ENCODE measurements at places on chromosomes 11 and 22. TPM values are rescaled to one million over a fixed set of nuclear protein-coding genes. Genes with fewer than 3 reads are reported as not detected.
A peak's percentile ranks its signal among the peaks of the same experiment; 100 is the strongest.

LRP4 gene
- total RNA-seq, result 21.8 TPM

GRCh38 chr22:17964643-17965042 lies 59.7 kb downstream of the MICAL3 start:
- peak overlapping the region; percentile 78 for H3K27ac ChIP-seq
- H3K27me3 ChIP-seq, result peaks cover 9% of the 10 kb centered on the region
- peaks cover 3% of the 10 kb centered on the region for H3K36me3 ChIP-seq
- H3K4me3 ChIP-seq, result no peak overlapping the region
- DNase-seq, result no peak

DNA sequence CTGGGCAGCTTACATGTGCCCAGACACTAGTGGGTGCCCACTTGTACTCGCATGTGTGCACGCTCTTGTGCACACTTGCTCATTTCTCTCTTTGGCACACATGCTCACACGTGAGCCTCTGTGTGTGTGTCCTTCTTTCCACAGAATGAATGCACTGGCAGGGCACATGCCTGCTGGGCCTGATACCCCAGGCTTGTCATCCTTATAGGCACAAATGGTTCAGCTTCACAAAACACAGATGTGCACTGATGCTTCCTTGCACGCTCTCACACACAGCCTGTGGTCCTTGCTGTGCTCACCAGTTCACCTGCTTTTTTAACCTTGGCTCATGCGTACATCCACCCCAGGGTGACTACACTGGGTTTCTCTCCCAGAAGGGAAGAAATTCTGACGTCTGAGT lies 174.8 kb downstream of the BUD13 start:
- H3K36me3 ChIP-seq, result no peaks in the 10 kb centered on the region
- H3K4me1 ChIP-seq, result peaks cover 4% of the 10 kb centered on the region

GRCh38 chr11:10969387-10969786 lies 111.5 kb upstream of the ZBED5 start:
- no peak for DNase-seq
- no peaks in the 10 kb centered on the region for H3K4me1 ChIP-seq
- H3K27ac ChIP-seq, result no peak overlapping the region

- no peak for DNase-seq
- no peak overlapping the region for H3K27ac ChIP-seq
- H3K4me1 ChIP-seq, result peaks cover 2% of the 10 kb centered on the region
- no peaks in the 10 kb centered on the region for H3K27me3 ChIP-seq
- H3K36me3 ChIP-seq, result no peaks in the 10 kb centered on the region
These were observed 744.4 kb upstream of the ANO3 start for GRCh38 chr11:25587496-25587895.

- no peaks in the 10 kb centered on the region for H3K4me1 ChIP-seq
- H3K27me3 ChIP-seq, result peaks cover 9% of the 10 kb centered on the region
- H3K36me3 ChIP-seq, result no peaks in the 10 kb centered on the region
These were observed 1432.5 kb downstream of the BRD1 start for GRCh38 chr22:48395201-48395600.

GRCh38 chr11:69380921-69381581 lies 87.1 kb downstream of the MYEOV start:
- H3K27ac ChIP-seq, result no peak overlapping the region
- H3K4me3 ChIP-seq, result no peak overlapping the region
- DNase-seq, result no peak
- H3K36me3 ChIP-seq, result no peaks in the 10 kb centered on the region

KCNA4 gene
- 0.21 TPM for total RNA-seq

DNA sequence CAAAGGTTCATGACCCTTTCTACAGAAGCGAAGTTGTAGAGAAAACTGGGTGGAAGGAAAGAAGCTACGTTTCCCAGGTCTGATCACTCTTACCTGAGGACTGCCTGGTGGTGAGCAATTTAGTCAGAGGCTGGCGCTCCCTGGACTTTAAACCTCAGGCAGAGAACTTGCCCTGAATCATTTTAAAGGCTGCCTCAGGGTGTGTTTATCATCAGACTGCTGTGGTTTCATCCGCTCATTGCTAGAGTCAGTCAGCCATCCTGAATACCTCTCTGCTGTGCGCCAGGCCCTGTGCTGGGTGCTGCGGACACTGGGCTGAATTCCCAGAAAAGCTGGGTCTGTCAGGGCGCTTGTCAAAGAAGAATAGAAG lies 2.7 kb downstream of the DTX4 start:
- peaks cover 26% of the 10 kb centered on the region for H3K36me3 ChIP-seq
- H3K4me1 ChIP-seq, result peaks cover 23% of the 10 kb centered on the region
- no peak for DNase-seq
- no peak overlapping the region for H3K27ac ChIP-seq

Data from endothelial cell (in vitro differentiated cells).